HAP-1 (cell line): ENCODE measurements at places on chromosomes 6 and 20.

DNA sequence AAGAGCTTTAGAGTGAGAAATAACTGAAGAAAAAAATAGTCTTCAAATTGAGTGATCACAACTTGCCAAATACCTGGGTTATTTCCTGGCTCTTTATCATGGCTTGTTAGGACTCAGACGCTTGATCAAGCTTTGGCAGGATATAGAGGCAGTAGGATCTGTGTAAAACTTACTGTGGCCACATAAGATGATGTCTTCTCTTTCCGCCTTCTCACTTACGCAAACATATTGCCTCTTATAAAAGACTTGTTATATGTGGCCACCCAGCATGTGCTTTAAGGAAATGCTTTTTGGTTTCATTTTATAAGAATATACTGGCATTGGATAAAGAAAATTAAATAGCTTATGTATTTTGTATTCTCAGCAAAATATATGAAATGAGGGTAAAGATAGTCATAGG is 101.8 kb upstream of the AKIRIN2 start:
- DNase-seq: no peak

DNA sequence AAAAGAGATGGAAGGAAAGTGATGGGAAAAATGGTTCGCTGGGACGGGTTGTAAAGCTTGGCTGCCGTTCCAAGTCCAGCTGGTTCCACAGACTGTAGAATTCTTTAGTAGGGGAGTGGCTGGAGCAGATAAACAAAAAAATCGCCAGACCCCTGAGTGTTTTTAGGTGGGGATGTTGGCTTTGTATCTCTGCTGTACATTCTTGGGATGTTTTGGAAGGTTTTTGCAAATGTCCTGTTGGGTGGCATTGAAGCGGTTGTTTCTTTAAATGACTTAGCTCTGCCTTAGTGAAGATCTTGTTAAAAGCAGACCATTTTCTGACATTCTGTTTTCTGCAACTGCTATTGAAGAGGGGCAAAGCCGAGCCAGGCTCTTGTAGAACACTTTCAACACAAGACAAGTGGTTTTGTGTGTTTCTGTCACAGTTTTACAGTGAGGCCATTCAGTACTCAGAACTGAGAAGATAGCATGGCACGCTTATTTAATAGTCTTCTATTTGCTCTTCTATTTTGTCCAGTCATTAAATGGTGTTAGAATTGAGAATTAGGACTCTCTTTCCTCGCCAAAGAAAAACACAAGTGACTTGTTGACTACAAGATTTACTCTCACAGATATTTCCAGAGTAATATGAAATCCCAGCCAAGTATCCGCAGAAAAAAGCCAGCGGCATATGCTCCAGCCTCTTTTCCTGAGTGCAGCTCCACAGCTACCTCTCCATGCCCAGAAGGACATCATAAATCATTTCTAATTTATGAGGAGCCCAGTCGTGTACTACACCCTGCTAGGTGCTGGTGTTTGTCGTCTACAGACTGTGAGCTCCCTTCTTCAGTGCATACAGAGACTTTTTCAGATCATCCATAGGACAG is 65.8 kb downstream of the PHACTR2 start:
- DNase-seq: no peak

- no peak for DNase-seq
Measured at GRCh38 chr6:166715065-166715464, 88.0 kb upstream of the RPS6KA2 start.

GRCh38 chr20:8020314-8021079 is 936 bp upstream of the TMX4 start:
- DNase-seq: no peak

DNA sequence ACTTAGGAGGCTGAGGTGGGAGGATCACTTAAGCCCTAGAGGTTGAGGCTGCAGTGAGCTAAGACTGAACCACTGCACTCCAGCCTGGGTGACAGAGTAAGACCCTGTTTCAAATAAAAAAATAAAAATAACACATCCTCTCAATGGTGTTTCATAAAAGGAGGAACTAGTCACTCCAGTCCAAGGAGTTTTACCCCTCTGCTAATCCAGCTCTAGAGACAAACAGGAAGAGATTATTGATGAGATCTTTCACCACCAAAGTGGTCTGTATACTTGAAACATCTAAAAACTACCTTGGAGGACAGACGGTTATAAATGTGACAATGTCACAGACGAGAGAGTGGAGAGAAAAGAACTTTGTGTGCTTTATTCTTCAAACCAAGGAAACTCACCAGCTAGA is 58.2 kb downstream of the PIGU start:
- DNase-seq: no peak

DNA sequence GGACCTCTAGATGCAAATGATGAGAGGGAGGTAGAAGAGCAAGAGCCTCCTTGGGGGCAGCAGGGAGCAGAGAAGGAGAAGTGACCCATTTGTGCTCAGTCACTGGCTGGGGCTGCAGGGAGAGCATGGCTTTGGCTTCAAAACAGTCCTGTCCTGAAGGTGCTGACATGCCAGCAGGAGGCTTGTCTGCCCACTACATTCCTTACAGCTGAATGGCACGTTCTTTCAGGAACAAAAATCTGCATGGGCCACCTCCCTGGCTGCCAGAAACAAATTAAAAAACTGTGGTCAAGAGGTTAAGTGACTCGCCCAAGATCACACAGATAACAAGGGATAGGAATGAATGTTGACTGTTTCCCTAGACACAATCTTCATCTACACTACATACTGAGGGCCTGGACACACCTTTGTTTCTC is 188.8 kb downstream of the HIVEP2 start:
- DNase-seq: no peak

GRCh38 chr20:53128004-53128403 is 155.8 kb downstream of the TSHZ2 start:
- no peak for DNase-seq

- no peak for DNase-seq
Measured at GRCh38 chr6:3019065-3019464, 19.4 kb downstream of the NQO2 start.

- DNase-seq: no peak
Measured at GRCh38 chr20:5885866-5886265, 64.5 kb downstream of the TRMT6 start.

GRCh38 chr6:26401389-26401986 is 587 bp upstream of the BTN3A1 start:
- no peak for DNase-seq

GRCh38 chr20:40895182-40895581 is 133.4 kb upstream of the TOP1 start:
- no peak for DNase-seq

DNA sequence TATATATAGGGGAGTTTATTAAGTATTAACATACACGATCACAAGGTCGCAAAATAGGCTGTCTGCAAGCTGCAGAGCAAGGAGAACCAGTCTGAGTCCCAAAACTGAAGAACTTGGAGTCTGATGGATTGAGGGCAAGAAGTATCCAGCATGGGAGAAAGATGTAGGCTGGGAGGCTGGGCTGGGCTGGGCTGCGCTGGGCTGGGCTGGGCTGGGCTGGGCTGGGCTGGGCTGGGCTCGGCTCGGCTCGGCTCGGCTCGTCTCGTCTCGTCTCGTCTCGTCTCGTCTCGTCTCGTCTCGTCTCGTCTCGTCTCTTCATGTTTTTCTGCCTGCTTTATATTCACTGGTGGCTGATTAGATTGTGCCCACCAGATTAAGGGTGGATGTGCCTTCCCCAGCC is 238.6 kb downstream of the GRM1 start:
- no peak for DNase-seq

DNA sequence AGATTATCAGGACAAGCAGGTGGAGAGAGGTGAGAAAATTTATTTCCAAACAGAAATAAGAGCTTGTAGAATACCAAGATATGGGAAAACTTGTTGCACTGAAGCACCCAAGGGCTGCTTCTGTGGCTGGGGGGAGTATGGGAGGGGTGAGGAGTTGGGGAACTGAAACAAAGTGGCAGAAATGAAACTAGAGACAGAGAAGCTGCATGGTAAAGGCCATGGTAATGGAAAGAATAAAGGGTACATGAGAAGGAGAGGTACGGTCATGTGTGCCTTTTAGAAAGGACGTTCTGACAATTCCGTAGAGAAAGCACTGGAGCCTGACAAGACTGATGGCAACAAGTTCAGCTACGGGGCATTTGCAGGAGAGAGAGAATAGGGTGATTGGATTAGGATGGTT is 51.6 kb upstream of the RIN2 start:
- no peak for DNase-seq

DNA sequence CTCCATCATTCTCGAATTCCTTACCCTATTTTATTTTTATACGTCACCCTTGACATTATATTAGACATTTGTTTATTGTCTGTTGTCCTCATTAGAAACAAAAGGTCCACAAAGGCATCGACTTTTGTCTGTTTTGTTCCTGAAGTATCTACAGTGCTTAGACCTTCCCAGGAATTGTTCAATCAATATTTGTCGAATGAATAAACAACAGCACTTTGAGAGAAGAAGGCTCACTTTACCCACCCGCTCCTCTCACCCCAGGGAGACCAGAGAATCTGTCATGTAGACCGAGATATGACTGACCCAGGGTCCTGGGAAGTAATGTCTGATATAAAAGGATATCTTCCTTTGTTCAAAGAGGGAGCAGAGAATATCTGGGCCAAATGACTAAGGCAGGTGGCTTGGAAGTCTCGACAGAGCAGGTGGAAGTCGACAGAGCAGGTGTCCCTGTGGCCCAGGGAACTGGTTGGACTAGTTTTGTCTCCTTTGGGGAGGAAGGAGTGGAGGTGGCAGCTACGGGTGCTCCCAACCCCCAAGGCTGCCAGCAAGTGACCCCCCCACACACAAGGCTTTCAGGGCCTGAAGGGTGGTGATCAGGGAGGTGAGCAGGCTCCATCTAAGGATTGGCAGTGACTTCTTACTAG is 14.8 kb upstream of the CHMP4B start:
- DNase-seq: no peak

DNA sequence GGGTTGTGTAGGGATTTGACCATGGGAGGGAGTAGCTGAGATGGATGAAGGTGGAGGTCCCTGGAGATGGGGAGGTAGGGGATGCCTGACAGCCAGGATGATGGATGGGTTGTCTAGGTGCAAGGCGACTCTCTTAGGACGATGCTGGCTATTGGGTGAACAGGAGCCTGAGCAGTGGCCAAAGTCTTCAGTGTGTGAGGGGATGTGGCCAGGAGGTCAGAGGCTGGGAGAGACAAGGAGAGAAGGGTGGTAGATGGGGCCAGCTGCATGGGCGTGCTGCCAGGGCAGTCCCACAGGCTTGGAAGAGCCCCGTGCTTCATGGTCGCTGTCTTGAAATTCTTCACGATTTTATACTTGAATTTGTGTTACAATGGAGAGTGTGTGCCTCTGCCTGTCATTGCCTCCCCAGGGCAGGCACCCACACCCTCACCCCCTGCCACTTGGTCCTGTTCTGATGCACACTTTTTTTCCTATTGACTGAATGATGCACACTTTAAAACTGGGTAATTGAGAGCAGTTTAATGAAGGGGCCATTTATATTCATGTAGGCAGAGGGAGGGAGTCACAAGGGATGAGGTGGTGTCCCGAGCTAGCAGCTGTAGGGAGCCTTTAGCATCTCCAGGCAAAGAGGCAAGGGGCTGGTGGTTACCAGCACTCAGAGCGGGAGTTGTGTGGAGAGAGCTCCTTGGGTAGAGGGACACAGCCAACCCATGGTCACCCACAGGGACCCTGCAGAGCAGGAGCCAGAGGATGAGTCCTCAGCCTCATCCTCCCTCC is 120.7 kb downstream of the DHX35 start:
- no peak for DNase-seq
